ENCODE measurements at places on chromosomes 2 and 18. TPM values are rescaled to one million over a fixed set of nuclear protein-coding genes. Genes with fewer than 3 reads are reported as not detected.
A peak's percentile ranks its signal among the peaks of the same experiment; 100 is the strongest.

The TFCP2L1 gene
- 13.8 TPM for total RNA-seq

The CAMKMT gene
- total RNA-seq = 6.9 TPM

The ANKRD36C gene
- 13.5 TPM for total RNA-seq

The MEP1B gene
- total RNA-seq = not detected

The CNGA3 gene
- total RNA-seq = not detected

The RBM45 gene
- 16.7 TPM for total RNA-seq

The UPP2 gene
- not detected for total RNA-seq

The TUBA4B gene
- total RNA-seq = not detected

The CD207 gene
- not detected for total RNA-seq

The ITGB6 gene
- 113 TPM for total RNA-seq

The HEATR5B gene
- 11.7 TPM for total RNA-seq

The UGT1A10 gene
- total RNA-seq = not detected

The POMC gene
- 0.39 TPM for total RNA-seq

The KCNS3 gene
- 5.1 TPM for total RNA-seq

The ASIC4 gene
- total RNA-seq = not detected

- DNase-seq = no peak
These were observed 109.7 kb downstream of the NOL4 start for GRCh38 chr18:34114996-34115395.

DNA sequence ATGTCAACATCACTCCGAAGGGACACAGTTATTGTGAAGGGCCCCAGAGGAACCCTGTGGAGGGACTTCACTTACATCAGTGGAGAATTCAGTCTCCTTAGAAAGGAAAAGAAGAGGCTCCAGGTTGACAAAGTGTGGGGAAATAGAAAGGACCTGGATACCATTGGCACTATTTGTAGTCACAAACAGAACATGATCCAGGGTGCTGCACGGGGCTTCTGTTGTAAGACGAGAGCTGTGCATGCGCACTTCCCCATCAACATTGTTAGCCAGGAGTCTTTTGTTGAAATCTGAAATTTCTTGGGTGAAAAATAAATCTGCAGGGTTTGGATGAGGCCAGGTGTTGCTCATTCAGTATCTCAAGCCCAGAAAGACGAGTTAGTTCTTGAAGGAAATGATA, 2.4 kb upstream of the ALPK2 start:
- DNase-seq = no peak

GRCh38 chr2:45898819-45899218, 247.3 kb downstream of the PRKCE start:
- no peak for DNase-seq

DNA sequence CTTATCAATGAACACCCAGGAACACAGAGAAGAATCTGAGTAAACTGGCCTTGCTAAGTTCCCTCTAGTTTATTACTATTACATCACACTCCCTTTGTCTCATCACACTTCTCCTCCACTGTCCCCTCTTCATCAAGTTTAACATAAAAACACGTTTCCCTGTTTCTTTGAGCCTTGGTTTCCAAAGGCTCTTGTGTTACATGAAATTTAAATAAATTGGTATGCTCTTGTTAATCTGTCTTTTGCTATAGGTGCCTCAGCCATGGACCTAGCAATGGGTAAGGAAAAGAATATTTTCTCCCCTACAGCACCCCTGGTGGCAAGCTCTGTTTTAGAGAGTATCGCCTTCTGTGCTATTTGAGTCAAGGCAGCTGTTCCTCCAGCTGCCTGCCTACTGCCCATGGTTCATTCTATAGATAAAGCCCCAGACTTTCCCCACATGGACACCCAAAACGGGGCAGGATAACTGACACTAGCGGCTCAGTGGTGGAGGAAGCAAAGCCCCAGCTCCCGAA, 31.8 kb downstream of the TGIF1 start:
- no peak for DNase-seq

DNA sequence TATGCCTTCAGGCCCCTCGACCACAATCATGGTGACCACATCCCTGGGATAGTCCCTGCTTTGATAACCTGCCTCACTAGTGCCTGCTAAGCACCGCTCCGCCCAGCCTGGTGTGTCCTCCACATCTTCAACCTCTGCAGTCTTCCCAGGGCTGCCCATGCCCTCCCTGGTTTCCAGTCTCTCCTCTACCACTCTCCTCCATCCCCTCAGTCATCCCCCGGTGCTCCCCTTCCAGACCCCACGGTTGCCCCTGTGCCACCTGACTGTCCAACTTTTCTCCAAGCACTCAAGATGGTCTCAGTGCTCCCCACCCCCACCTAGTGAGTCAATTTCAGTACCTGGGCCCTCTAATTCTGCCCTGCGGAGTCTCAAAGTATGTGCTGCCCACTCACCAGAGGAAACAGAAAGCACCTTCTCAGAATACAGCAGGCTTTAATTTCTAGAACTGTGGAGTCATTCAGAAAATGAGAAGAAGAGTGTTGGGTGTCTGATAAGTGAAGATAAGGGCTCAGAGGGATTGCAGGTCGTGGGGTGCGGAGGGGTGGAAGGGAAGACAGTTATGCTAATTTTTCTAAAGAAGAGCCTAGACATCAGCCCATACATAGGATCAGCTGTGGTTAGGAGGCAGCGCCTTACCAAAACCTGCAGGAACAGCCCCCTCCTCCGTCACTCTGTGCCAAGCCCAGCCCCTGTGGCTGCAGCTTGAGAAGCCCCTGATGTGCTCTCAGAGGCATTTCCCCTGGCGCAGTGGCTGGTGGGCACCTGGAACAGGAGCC, 53.6 kb upstream of the CAB39 start:
- no peak for DNase-seq

GRCh38 chr2:222298311-222299150, at the start of gene PAX3:
TSS of gene PAX3 (minus strand) at chr2:222298998. CDS start at chr2:222298615, 383 bp downstream.
- no peak for DNase-seq

- no peak for DNase-seq
These were observed 136.2 kb upstream of the ARHGAP28 start for GRCh38 chr18:6593142-6593885.

DNA sequence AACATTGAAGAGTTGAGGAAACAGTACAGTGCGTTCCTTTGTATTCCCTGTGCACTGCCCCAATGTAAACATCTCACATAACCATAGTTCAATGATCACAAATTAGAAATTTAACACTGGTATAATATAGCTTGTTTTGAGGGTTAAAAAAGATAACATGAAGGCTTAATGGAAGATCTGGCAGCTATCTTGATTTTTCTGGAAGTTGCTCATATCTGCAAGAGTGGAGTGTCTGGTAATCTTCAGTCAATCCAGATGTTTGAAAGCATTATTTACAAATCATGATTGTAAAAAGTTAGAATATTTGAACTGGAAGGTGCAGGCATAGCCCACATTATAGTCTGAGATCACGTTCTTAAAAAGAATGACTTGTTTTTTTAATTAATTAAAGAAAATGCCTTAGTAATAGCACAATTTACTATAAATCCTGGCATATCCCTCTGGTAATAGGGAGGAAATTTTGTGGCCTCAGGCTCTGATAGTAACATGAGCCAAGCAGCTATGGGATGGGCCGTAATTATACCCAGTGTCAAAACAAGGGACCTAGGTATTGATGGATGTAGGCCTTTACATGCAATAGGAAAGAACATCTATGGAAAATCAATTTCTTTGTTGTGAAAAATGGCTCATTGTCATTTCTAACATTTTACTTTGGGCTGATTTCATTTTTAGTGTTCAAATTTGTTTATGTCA, 418.0 kb downstream of the THSD7B start:
- no peak for DNase-seq

- no peak for DNase-seq
These were observed 427.9 kb downstream of the PLCL1 start for GRCh38 chr2:198232281-198232680.

GRCh38 chr2:218910741-218911140, 30.1 kb downstream of the WNT10A start:
- DNase-seq = no peak

- no peak for DNase-seq
These were observed 4.8 kb downstream of the SEC11C start for GRCh38 chr18:59144483-59144882.

DNA sequence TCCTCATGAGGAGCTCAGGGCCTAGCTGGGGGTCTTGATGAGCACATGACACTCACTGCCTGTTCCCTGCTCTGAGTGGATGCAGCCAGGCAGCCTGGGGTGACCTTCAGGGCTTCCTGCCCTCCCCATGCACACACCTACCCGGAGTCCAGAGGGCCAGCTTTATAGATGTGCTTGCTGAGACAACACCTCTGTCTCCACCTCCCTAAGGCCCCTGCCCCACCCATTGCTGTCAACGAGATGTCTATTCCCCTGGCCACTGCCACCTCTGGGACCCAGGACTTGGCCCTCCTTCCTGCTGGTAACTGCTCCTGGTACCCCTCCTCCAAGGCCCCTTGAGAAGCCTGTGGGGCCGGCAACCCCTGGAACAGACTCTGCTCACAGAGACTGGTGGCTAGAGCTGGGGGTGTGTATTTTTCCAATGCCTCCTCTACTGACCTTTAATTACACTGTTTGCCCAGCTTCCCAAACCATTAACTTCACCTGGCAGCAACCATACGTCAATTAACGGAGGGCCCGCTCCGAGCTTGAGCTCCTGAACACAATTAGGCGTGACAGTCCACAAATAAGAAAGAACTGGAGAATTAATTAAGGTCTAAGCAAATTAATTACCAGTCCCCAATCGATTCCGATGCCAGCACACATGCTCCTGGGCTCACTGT, 66.3 kb downstream of the EMX1 start:
- no peak for DNase-seq

- DNase-seq = no peak
These were observed 17.1 kb downstream of the HS6ST1 start for GRCh38 chr2:128301501-128301966.

DNA sequence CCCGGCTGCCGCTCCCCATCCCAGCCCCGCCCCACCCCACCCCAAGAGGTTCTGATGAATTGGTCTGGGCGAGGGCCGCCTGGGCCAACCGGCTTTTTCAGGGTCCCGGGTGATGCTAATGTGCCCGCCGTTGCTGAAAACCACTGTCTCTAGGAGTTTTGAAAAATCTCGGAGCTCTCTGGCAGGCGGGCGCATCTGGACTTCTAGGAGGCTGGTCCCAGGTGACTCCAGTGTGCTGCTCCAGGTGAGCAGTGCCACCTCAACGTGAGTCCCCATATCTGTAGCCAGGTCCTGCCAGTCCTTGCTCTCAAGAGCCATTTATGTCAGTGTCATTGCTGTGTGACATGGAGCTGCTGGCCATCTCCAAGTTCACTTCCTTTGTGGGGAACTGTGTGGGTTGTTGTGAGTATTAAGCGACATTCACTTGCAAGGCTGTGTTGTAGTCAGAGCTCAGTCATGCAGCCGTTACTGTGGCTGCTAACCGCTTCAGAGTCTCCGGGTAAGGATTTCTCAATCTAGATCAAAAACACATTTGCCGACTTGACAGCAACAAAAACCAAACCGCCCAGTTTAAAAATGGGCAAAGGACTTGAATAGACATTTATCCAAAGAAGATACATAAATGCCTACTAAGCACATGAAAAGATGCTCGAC, at the start of gene RFX8:
Gene RFX8 (minus strand): TSS at position 382 of the 654 bp plus-strand sequence. CDS start 8,264 bp downstream, outside the sequence.
- DNase-seq = no peak

GRCh38 chr2:160384791-160385190, 108.8 kb downstream of the RBMS1 start:
- no peak for DNase-seq

DNA sequence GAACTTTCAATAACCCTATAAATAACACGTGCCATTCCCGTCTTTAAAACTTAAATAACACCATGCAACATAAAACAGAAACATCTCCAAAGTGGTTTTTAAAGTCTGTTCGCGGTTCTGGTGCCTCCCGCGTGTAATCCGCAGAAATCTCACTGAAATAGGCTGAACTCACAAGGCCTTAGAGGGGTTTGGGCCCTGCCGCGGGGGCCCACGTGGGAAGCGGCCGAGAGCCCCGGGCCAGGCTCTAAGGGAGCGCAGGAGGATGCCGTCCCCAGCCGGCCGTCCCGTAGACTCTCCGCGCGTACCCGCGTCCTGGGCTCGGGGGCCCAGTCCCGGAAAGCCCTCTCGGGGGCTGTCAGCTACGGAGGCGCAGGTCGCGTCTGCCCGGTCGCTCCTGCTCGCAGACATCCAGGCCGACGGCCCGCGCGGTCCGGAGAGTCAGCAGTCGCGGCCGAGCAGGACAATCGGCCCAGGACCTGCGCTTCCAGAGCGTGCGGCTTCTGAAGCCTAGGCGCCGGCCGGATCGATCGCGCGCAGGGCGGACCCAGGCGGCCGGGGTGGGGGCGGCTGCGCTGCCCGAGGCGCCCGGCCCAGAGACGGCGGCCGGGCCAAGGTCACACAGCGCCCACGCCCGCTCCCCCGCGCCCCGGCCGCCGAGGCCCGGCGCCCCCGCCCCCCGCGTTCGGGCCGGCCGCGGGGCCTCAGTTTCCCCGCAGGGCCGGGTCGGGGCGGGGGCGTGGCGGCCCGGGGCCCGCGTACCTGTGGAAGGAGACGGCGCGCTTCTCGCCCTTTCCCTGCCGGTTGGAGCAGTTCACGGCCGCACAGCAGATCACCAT, 558 bp downstream of the THAP4 start:
- no peak for DNase-seq

- peak; percentile 76 for DNase-seq
These were observed 473.6 kb downstream of the NUP35 start for GRCh38 chr2:183597841-183598240.

GRCh38 chr2:8203364-8203763, 478.5 kb upstream of the ID2 start:
- DNase-seq = no peak

DNA sequence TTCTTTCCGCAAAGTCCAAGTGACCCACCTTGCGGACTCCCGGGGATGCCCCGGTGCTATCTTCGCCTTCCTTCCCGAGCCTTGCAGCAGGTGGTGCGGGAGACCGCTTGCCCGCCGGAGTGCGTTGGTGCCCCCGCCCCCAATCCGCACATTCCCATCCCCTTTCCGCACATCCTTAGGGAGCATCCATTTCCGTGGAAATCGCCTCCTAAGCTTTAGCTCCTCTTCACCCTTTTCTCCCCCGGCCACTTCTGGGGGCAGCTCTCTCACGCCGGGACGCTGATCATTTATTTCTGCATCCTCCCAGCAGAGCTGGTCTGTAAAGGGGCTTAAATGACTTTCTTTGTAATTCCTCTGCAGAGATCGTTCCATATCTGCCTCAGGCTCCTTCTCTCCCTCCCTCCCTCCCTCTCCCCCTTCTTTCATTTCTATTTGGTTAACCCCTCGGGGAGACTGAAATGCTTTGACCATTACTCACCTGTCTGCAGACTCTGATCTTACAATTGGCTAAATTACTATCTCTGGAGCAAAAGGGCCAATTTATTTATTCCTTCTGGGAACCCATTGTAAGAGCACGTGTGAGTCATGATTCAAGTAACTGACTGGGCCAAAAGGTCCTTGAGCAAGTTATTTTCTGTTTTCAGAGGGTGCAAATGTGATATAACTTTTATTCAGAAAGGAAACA, 1.3 kb upstream of the LYPD1 start:
- peak; percentile 79 for DNase-seq

DNA sequence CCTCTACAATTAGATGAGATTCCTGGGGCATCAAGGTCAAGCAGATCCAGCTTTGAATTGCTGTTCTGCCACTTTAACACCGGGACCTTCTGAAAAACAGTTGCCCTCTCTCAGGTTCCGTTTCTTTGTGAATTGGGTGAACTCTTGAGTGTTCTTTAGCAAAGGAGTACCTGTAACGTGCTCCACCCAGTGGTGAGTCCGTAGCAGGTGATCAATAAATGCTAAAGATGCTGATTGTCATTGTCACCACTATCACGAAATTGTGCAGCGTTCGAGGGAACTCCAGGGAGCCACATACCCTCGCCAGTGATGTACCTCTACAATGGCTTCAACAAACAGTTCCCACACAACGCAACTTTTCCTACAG, 81.9 kb downstream of the TCF7L1 start:
- no peak for DNase-seq
